Aorta (tissue), 5 donors: ENCODE measurements at places on chromosomes 7 and 10. TPM values are rescaled to one million over a fixed set of nuclear protein-coding genes. Genes with fewer than 3 reads are reported as not detected.

MDFIC gene
- 37.2 TPM for total RNA-seq

LIPN gene
- total RNA-seq: 0.58 TPM

- H3K4me1 ChIP-seq: peaks cover 3% of the 10 kb centered on the region
- no peaks in the 10 kb centered on the region for H3K27me3 ChIP-seq
- no peak overlapping the region for H3K27ac ChIP-seq
- no peaks in the 10 kb centered on the region for H3K36me3 ChIP-seq
- no peak overlapping the region for H3K4me3 ChIP-seq
Observed at GRCh38 chr10:3398825-3399646, 226.5 kb upstream of the PITRM1 start.

DNA sequence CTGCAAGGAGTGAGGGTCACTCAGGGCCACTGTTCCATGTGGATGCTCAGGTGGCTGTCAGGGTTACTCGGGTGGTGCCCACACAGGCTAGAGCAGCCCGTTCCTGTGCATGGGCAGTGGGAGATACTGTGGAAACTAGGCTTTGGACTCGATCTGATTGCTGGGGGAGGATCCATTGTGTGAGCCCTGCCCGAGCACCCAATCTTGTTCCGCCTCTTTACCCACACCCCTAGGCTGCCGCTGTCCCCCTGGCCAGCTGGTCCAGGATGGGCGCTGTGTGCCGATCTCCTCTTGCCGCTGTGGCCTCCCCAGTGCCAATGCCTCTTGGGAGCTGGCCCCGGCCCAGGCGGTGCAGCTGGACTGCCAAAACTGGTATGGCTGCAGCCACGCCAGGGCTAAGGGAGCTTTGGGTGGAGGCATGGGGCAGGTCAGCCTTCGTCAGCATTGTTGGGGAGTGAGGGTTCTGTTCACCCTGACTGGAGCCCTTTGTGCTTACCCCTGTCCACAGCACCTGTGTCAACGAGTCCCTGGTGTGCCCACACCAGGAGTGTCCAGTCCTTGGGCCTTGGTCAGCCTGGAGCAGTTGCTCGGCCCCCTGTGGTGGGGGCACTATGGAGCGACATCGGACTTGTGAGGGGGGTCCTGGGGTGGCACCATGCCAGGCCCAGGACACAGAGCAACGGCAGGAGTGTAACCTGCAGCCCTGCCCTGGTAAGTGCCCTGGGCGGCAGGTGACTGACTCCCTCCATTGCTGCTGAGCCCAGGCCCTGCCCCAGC is 12.4 kb upstream of the ZNF862 start:
- H3K27me3 ChIP-seq: no peaks in the 10 kb centered on the region
- H3K27ac ChIP-seq: no peak overlapping the region
- no peak overlapping the region for H3K4me3 ChIP-seq
- H3K36me3 ChIP-seq: no peaks in the 10 kb centered on the region
- DNase-seq: peak; percentile 66

DNA sequence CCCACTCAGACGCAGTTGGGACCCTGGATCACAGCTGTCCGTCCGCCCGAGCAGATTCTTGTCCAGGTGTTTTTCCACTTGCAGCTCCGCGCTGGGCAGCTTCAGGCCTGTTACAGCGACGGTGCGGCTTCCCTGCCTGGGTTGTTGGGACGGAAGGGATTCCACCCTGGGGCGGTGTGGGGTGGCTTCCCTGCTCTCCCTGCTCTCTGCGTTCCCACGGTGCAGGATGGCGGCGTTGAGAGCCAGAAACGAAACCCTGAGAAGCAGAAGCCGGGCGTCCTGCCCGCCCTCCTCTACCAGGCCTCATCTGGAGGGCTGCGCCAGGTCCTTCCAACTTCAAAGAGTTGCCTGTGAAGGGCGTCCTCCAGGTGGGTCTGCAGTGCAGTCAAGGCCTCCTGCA is 194.4 kb downstream of the ADARB2 start:
- no peaks in the 10 kb centered on the region for H3K27me3 ChIP-seq
- H3K4me3 ChIP-seq: no peak overlapping the region
- H3K27ac ChIP-seq: no peak overlapping the region
- peak; percentile 66 for DNase-seq
- no peaks in the 10 kb centered on the region for H3K4me1 ChIP-seq
- no peaks in the 10 kb centered on the region for H3K36me3 ChIP-seq

- H3K36me3 ChIP-seq: no peaks in the 10 kb centered on the region
- no peak for DNase-seq
- H3K27me3 ChIP-seq: no peaks in the 10 kb centered on the region
- no peaks in the 10 kb centered on the region for H3K4me1 ChIP-seq
- H3K4me3 ChIP-seq: no peak overlapping the region
- no peak overlapping the region for H3K27ac ChIP-seq
Observed at GRCh38 chr7:42700406-42701327, 211.2 kb downstream of the C7orf25 start.
